ENCODE measurements at places on chromosomes 4 and X.

- no peak for DNase-seq
Measured at GRCh38 chrX:112784692-112785091, 55.9 kb downstream of the AMOT start.

GRCh38 chr4:54558889-54559677 lies 98.7 kb upstream of the KIT start:
- DNase-seq = no peak

GRCh38 chr4:13159041-13159620 lies 325.0 kb downstream of the RAB28 start:
- DNase-seq = no peak

- DNase-seq = no peak
Measured at GRCh38 chrX:133437356-133437755, 22.1 kb upstream of the GPC4 start.

DNA sequence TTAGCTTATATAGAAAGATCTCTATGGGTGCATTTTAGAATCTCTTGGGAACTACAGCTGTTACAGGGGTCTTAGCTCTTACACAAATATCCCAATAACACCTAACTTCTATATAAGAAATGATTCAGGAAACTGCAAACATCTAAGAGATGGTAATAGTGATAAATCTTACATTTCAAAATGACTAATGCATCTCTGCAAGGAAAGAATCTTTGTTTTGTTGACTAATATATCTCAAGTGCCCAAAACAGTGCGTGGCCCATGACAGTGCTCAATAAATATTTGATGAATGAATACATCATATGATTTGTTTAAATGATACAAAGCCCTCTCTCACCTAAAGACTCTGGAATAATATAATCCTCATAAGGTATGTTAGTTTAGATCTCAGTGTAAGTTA lies 47.5 kb downstream of the CENPE start:
- no peak for DNase-seq

DNA sequence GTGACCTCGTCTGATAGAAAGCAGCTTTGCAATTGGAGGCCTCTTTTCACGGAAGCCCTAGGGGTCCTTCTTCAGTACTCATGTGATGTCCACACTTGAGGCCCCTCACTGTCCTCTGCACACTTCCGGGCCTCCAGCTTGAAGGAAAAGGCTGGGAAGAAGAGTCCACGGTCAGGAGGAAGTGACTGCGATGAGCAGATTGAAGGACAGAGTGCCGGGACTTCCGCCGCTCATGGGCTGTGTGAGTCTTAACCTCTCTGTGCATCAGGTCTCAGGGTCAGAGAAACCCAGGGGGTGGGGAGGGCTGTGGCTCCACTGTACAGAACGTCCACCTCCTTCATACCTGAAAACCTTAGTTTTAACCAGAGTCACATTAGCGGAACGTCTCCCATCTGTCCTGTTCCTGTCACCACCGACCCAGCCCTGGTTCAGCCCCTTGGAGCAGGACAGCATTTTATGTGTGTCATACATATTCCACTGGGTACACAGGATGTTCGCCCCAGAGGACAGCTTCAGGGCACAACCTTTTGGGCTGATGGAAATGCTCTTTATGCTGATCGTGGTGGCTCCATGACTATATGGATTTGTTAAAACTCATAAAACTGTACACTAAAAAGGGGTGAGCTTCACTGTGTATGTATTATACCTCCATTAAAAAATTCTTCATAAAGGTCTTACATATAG lies 51.0 kb upstream of the SORCS2 start:
- DNase-seq = no peak

- DNase-seq = no peak
Measured at GRCh38 chr4:36325499-36325898, 44.1 kb downstream of the DTHD1 start.

- DNase-seq = no peak
Measured at GRCh38 chrX:19705196-19705769, 182.1 kb downstream of the SH3KBP1 start.

- no peak for DNase-seq
Measured at GRCh38 chrX:1720836-1721235, 106.0 kb downstream of the ASMT start.

DNA sequence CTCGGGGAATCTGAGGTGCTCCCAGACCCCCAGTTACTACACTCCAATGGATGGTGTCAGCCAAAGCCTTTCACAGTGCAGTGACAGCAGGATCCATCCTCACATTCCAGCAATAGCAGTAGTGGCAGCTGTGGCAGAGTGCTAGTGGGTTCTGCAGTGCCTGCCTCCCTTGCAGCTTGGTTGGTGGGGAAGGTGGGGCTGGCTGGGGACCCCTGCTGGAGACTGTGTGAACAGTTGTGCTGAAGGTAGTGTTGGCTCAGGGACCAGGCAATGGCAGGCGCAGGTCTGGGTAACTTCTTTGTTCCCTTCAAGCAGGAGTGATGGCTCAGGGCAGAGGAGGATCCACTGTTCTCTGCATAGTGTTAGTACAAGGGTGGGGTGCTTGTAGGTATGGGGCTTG lies 343.7 kb upstream of the TRAM1L1 start:
- no peak for DNase-seq

DNA sequence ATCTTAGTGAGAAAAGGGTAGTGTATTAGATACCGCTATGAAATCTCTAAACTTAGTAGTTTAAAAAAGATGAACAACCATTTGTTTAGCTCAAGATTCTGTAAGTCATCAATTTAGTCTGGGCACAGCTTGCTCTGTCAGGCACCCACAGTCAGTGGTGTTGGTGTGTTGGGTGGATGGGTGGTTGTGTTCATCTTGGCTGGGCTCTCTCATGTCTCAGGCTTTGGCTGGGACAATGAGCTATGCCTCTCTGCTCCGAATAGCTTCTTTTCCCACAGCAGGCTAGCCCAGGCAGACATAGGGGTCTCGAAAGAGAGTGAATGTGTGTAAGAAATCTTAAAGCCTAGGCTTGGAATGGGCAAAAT lies 127.0 kb upstream of the GATB start:
- DNase-seq = no peak

DNA sequence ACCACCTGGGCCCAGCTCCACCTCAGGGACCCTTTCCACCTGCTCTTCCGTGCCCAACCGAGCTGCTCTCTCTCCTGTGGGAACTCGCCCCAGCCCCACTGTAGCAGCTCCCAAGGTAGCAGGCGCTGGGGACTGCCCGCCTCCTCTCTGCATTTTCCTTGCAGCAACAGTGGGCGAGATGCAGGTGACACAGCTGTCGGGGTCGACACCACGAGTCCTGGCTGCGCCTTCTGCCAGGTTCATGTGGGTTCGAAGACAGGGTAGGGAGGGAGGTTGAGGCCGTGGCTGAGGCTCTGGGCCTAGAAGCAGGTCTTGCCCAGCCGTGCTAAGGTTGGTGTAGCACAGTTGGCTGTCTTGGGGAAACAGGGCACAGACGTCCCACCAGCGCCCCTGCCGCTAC lies 245.2 kb upstream of the FSTL5 start:
- no peak for DNase-seq

DNA sequence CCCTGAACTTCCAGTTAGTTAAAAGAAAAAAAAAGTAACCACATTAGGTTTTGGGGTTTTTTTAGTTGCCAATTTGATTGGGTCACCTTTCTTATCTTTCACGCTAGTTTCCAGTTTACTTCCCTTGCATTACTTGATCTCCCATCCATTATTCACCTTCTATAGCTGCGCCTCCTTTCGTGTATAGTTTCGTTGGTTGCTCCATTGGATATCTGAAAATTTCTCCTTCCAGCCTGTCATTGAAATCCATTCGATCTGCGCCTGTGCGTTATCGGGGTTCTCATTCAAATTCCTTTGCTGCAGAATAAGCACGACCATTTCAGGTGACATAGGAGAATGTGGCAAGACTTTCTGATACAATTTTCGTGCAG lies 764 bp downstream of the TRAPPC11 start:
- DNase-seq = no peak

GRCh38 chrX:19543951-19544381 lies 28.7 kb upstream of the MAP3K15 start:
- DNase-seq = no peak

GRCh38 chr4:123397144-123398065 lies 810 bp downstream of the SPRY1 start:
- no peak for DNase-seq

GRCh38 chr4:8708401-8709021 lies 115.9 kb downstream of the CPZ start:
- no peak for DNase-seq

GRCh38 chrX:52544147-52544840 lies 27.4 kb upstream of the XAGE1B start:
- no peak for DNase-seq

DNA sequence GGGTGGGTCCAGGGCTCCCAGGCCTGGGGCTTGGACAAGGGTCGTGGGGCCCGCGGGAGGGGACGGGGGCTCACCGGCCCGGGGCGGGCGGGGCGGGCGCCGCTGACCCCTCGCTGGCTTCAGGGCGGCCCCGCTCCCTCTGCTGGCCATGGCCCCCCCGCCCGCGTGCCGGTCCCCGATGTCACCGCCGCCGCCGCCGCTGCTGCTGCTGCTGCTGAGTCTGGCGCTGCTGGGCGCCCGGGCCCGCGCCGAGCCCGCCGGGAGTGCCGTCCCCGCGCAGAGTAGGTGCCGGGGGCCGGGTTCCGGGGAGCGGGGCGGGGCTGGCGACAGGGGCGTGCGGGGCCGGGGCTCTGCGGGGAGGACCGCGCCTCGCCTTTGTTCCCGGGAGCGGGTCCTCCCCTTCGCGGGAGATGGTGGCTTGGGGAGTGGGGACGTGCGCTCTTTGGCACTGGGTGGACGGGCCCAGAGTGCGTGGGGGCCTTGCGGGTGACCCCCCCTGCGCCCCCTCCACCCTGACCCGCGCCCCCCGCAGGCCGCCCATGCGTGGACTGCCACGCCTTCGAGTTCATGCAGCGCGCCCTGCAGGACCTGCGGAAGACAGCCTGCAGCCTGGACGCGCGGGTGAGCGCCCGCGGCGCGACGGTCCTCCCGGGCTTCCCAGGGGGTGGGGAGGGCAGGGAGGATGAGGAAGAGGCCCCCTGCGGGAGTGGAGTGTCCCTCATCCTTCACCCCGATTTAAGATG lies 16.8 kb upstream of the NAT8L start:
- DNase-seq = peak; percentile 37

GRCh38 chr4:40870150-40870549 lies 120.4 kb downstream of the NSUN7 start:
- DNase-seq = no peak

- no peak for DNase-seq
Measured at GRCh38 chr4:26984896-26985295, 124.3 kb downstream of the STIM2 start.

- no peak for DNase-seq
Measured at GRCh38 chr4:8188085-8188484, 11.0 kb upstream of the SH3TC1 start.

DNA sequence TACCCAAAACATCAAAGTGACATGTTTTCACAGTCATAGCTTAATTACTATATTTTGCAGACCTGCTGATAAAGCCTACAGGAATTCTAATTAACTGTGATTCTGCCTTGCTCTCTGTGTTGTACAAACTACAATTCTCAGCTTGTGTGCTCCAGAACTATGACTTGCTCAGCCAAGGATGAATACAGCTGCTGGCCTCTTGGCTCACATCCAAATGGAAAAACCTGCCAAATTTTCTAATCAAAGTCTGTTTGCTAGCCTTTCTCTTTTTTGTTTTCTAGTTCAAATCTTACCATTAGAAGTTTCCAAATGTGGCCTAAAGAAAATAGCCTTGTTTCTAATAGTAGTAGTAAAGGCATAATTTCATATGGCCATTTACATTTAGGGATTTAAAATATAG lies 1176.8 kb downstream of the FAM133A start:
- no peak for DNase-seq

- no peak for DNase-seq
Measured at GRCh38 chr4:99090481-99091215, 2.1 kb upstream of the ADH5 start.

- DNase-seq = no peak
Measured at GRCh38 chr4:54165011-54165410, 64.1 kb upstream of the PDGFRA start.

- DNase-seq = no peak
Measured at GRCh38 chr4:39976945-39977488, 694 bp downstream of the PDS5A start.

- DNase-seq = no peak
Measured at GRCh38 chr4:9832640-9833039, 51.2 kb downstream of the DRD5 start.

DNA sequence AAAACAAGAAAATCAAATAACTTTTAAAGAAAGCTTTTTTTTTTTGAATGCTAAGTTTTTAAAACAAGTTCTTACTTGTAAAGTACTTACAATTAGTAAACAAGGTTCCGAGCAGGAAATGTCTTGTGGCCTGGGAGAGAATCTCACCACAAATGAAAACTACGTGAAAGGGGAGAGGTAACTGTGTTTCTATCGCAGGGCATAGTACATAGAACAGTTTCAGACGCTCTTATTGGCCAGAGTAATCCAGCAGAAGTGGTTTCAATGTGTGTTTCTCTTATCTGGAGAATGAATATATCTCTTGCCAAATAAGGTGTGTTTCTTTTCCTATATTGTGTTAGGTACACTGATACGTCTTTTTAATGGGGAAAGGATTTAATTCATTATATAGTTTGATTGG lies at the start of gene PLAC8:
PLAC8 (minus strand) TSS at position 154 of the 400 bp plus-strand sequence. CDS start 6,808 bp downstream, outside the sequence.
- DNase-seq = no peak

- DNase-seq = no peak
Measured at GRCh38 chr4:161525121-161525520, 638.7 kb downstream of the FSTL5 start.

GRCh38 chrX:78643096-78643495 lies 16.0 kb downstream of the RTL3 start:
- DNase-seq = no peak

GRCh38 chr4:12729384-12729783 lies 754.8 kb downstream of the RAB28 start:
- DNase-seq = no peak

DNA sequence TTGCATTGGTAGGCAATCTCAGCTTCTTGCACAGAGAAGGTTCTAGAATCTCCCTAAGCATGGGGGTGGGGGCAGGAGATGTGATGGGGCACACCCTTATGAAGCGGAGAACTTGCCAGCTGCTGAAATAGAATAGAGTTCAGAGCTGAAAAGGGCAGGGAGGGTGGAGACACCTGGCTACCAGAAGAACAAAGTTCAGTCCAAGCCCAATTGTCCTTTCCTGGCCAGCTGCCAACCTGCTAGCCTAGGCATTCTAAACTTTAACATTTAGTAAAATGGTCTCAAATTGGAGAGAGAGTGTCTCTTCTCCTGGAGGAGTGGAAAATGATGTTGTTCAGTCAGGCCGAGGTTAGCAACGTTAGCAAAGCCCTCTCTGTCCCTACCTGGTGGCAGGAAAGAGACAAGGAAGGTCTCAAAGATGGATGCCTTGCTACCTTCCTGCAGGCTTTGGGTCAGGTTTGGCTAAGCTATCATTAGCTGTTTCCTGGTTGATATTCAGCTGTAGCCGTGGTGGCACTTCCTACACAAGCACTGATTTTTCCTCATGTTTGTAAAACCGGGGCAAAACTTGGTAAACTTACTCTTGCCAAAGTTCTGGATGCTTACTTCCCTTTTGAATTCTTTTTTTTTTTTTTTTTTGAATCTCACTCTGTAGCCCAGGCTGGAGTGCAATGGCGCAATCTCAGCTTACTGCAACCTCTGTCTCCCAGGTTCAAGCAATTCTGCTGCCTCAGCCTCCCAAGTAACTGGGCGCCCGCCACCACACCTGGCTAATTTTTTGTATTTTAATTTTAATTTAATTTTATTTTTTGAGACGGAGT lies 34.7 kb upstream of the NYX start:
- no peak for DNase-seq

- no peak for DNase-seq
Measured at GRCh38 chr4:104915864-104916263, 230.8 kb upstream of the TET2 start.
